ENCODE measurements at places on chromosomes 13 and 19.

DNA sequence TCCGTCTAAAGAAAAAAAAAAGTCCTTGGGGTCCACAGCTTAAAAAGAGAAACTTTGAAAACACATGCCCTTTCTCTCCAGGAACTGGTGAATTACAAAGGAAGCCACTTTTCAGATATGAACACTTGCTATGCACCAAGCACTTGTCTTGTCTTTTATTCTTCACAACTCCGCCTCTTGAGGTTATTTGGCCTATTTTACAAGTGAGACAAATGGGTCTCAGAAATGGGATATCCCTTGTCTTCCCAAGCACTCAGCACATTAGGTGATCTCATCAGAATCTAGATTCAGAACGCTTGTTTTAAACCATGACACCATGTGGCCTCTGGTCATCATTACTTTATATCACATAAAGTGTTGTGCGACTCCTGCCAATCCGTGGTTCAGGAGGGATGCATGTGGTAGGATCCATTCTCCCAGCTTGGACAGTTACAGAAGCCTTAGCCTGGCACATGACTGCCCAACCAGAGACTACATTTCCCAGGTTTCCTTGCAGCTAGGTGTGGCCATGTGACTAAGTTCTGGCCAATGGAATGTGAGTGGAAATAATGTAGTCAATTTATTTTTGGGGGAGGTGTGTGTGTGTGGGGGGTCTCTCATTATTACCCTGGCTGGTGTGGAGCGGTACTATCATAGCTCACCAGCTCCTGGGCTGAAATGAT is 13.9 kb downstream of the TSKS start:
- no peak for DNase-seq

- DNase-seq, result no peak
These were observed 32.6 kb downstream of the SHISA2 start for GRCh38 chr13:26019251-26019650.

GRCh38 chr13:104571161-104571892 is 1505.1 kb upstream of the SLC10A2 start:
- no peak for DNase-seq

GRCh38 chr13:106382534-106382933 is 152.9 kb downstream of the EFNB2 start:
- DNase-seq, result no peak

GRCh38 chr19:46544651-46545050 is 49.0 kb upstream of the PNMA8B start:
- DNase-seq, result no peak

DNA sequence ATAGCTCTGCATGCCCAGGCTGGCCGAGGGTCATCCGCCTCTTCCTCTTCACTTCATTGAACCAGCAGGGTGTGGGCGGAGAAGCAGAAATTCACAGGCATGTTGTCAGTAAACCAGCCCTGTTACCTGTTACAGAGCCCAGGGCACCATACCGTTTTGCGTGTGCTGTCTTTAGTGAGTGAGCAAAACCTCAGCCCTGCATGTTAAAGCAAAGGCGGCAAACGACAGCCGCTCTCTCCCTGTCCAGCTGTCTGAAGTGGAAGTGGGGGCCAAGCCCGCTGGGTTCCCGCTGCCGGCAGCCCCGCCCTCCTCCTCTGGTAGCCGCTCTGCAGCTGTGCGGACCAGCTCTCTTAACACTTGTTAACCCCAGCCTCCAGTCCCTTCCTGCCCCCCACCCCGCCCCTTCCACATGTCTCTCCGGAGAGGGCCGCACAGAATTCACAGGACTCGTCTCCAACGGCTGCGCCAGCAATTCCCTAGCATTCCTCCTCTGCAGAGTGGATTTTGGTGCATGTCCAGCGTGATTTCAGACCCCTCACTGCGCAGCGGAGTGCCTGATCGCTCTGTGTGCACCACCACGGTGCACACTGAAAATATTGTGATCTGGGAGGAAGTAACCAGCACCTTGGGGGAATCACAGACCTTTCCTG is 12.7 kb downstream of the KLHL26 start:
- no peak for DNase-seq

GRCh38 chr19:49727217-49728030 is 35.7 kb downstream of the TSKS start:
- DNase-seq, result no peak

Measured in activated CD4-positive, CD25-positive, alpha-beta regulatory T cell (primary cell).